Activated CD4-positive, alpha-beta T cell treated with anti-CD3 and anti-CD28 coated beads, Interleukin-2, amount 50 U/mL, for 4 hours (primary cell): ENCODE measurements at places on chromosomes 4 and X.

DNA sequence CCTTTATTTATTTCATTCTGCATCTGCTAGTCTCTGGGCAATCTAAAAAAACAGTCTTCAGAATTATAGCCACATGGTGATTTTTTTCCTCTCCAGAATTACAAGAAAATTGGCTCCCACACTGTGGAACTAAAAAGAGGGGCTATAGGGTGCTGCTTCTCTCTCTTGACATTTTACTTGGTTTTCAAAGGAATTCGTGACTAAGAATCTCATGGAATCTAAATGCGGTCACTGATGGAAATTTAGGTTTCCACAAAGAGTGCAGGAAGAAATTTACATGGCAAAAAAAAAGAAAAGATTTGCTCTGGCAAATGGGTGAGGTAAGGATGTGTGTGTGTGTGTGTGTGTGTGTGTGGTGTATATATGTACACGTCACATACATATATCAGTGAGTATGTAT is 10.2 kb downstream of the ATXN3L start:
- DNase-seq = no peak

DNA sequence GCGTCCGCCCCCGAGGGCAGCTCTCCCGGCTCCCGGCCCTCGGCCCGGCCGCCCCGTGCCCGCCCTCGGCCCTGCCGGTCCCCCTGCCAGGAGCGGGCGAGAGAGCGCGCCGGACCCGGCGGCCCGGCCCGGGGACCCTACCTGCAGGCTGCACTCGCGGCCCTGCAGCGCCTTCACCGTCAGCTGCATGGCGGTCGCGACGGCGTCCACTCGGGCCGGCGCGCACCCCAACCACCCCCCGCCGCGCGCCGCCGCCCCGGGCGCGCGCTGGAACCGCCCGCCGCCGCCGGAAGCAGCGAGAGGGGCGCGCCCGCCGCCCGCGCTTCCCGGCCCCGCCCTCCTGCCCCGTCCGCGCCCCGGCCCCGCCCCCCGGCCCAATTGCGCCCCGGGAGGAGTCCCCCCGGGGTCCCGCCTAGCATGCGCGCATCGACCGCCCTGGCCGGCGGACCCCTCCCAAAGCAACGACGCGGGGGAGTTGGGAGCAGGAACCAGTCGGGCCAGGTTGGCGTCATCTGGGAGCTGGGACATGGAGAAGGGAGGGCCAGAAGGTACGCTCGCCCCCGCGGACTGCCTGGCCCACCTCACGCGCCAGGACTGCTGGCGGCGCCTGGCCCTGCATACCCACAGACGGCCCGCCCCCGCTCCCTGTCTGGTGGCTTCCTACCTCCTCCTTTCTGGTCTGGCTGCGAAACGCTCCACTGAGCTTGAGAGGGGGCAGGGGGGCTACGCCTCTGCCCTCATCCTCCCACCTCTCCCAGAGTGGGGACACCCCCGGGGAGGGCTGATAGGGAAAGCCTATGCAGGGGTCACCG is at the start of gene UBL4A:
Gene UBL4A (minus strand): TSS at position 220 of the 812 bp plus-strand sequence. CDS start 31 bp downstream, at position 189.
- DNase-seq = peak; percentile 26

DNA sequence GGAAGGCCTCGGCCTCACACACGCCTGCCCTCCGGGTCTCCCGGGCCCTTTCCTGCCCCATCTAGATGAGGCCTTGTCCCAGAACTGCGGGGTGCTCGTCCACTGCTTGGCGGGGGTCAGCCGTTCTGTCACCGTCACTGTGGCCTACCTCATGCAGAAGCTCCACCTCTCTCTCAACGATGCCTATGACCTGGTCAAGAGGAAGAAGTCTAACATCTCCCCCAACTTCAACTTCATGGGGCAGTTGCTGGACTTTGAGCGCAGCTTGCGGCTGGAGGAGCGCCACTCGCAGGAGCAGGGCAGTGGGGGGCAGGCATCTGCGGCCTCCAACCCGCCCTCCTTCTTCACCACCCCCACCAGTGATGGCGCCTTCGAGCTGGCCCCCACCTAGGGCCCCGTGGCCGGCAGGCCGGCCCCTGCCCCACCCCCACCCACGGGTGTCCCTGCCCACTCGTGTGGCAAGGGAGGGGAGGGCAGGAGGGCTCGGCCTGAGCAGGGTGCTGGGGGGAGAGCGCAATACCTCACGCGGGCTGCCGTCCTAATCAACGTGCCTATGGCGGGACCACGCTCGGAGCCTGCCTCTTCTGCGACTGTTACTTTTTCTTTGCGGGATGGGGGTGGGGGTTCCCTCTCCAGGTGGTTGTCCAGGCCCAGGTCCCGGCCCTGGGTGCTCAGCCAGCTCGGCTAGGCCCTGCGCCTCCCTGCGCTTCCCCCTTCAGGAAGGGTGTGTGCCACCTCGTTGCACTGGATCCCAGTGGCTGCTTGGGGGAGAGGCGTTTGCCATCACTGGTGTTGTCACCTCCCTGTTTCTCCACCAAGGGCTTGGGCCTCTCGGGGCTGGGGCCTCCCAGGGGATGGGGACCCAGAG is 3.1 kb downstream of the DUSP9 start:
- no peak for DNase-seq

DNA sequence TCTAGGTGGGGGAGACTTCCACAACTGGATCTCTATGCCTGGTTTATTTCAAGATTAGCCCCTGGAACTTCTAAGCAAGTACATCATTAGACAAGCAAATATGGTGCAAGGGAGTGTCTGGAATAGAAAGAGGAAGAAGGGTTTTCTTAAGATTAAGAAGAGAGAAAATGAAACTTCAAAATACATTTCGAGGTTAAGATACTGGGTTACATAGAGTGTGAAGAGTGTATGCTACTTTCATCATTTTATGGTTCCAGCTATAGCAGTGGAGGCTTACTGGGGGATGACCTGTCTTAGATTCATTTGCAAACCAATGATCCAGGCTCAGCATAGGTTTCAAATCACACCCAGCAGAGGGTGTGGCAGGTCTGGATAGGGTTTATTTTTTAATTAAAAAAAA is 144.4 kb upstream of the GATB start:
- no peak for DNase-seq

DNA sequence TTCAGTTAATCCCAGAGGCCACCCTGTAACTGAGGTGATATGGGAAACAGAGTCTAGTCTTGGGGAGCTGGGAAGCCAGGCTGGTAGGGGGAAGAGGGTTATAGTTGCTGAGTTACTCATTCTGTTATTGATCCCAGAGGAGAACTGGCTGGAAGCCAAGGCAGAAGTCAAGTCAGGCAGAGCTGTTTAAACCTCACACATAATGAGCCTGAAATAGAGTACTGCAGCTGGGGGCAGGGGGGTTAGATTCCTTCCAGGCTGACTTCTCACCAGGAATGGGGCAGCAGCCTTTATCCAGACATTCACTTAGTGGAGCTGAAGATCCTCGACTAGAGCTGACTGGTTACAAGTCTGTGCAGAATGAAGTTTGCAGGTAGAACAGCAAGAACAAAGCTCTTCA is 144.9 kb downstream of the C4orf33 start:
- no peak for DNase-seq

GRCh38 chr4:156102411-156102810 is 148.7 kb upstream of the CTSO start:
- DNase-seq = no peak

- no peak for DNase-seq
Observed at GRCh38 chrX:78753571-78753970, 6.1 kb downstream of the LPAR4 start.

GRCh38 chr4:90476019-90476418 is 348.8 kb downstream of the CCSER1 start:
- DNase-seq = no peak

DNA sequence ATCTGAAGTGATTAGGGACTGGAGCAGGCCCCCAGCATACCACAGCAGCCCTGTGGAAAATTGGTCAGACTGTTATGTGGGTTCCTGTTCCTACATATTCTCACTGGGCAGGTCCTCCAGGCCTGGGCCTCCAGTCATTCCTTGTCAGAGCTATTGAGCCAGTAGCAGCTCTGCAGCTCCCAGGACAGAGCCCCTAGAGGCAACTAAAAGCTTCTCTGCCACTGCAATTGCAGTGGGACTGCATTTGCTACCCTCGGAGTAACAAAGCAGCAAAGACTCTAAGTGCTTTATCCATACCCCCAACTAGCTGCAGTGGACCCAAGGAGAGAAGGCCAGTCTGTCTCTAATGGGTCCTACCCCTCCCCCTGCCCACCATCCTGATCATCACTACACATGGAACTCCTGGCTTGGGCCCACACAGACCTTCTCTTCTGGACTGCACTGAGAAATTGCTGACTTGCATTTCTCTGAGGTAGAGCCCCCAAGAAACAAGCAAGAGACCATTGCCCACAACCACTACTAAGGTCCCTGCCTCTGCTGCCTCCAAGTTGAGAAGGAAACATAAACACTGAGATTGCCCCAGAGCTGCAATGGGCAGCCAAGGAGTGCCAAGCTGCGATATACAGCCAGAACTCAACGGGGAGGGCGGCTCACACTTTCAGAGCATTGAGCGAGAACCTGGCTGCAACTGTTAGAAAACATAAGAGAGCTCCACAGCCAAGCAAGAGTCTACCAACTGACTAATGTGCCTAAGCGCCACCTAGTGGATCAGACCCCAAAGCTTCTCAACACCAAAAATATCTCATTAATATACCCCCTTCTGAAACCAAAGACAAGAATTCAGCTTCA is 738.7 kb upstream of the NDST4 start:
- no peak for DNase-seq

GRCh38 chr4:168868044-168868781 is 141.8 kb downstream of the CBR4 start:
- DNase-seq = no peak

DNA sequence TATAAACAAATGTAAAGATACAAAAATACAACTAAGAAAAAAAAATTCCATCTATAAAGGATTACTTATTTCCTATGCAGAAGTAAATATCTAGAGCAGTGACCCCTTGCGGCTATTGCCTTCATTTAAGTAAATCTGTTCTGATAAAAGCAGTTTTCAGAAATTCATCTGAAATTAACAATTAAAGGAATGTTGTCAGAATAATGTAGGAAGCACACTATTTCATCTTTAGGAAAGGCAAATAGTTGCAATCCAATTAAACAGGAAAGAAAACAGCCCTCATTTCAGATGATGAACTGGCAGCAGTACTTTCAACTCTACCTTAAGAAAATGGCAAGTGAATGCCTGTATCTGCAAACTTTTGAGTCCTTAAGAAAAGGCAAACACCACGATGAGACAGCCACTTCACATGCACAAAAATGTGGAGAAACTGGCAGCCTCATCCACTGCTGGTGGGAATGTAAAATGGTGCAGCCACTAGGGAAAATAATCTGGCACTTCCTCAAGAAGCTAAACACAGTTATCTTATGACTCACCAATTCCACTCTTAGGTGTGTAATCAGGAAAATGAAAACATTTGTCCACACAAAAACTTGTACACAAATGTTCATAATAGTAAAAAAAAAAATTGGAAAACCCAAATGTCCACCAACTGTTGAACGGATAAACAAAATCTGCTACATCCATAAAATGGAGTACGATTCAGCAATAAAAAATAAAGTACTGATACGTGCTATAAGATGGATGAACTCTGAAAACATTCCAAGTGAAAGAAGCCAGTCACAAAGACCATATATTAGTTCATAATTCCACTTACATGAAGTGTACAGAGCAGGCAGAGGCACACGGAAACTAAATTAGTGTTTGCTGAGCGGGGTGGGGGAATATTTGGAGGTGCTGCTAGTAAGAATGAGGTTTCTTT is 2.0 kb upstream of the THAP9 start:
- DNase-seq = no peak

- no peak for DNase-seq
Observed at GRCh38 chr4:2893772-2894171, 50.1 kb downstream of the ADD1 start.

- DNase-seq = no peak
Observed at GRCh38 chr4:129264008-129264657, 168.2 kb downstream of the C4orf33 start.

DNA sequence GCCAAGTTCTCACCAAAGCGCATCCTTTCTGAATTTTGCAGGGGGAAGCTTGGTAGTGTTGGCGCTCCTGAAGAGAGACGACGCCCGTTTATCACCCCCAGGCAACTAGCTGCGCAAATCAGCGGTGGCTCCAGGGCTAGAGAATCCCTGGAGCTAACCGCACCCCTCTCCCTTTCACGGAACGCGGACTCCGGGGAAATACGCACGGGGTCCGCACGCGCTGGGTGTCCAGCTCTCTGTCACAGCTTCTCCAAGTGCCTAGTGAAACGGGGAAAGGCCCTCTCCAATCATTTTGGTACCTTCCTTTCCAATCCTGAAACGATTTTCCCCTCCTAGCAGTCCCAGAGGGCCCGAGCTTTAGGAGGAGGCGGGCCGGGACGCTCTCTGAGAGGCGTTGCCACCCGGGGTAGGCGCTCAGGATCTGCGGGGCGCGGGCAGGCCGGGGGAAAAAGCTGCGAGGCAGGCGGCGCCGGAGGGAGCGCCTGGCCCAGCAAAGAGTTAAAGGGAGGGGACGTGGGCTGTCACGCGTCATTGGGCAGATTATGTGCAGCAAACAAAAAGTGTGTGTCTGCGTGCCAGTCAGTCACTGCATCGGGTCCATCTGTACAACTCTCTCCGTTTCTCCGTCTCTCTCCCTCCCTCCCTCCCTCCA is at the start of gene PRDM8:
Gene PRDM8 (plus strand): TSS at position 582 of the 652 bp plus-strand sequence. CDS start 2,578 bp downstream, outside the sequence.
- no peak for DNase-seq

GRCh38 chr4:158020734-158021346 is 152.0 kb downstream of the GASK1B start:
- DNase-seq = no peak

DNA sequence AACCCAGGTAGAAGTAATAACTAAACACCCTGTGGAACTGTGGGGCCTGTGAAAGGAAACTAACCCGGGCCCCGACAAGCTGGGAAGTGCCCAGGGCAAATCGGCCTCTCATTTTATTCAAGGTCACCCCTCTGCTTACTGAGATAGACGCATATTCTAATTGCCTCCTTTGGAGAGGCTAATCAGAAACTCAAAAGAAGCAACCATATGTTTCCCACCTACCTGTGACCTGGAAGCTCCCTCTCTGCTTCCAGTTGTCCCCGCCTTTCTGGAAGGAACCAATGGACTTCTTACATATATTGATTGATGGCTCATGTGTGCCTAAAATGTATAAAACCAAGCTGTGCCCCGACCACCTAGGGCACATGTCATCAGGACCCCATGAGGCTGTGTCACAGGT is 23.1 kb upstream of the DHRSX start:
- DNase-seq = no peak

- no peak for DNase-seq
Observed at GRCh38 chr4:103374758-103375157, 176.6 kb upstream of the CENPE start.

- no peak for DNase-seq
Observed at GRCh38 chrX:79036157-79036880, 91.1 kb downstream of the P2RY10 start.

DNA sequence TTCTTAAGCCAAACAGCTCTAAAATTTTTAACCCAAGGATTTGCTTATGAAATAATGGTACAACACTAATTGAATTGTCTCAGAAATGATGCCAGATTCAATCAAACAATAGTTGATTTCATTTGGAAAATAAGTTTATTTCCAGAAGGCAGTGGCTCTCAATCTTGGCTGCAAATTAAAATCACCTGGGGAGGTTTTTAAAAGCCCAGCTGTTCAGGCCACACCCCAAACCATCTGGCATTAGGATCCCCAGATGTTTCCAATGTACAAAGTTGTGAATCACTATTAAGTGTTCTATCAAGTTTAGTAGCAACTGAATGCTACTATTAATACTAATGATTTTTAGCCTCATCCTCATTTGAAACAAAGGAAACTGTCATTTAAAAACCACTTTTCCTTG is 22.2 kb downstream of the TMEM184C start:
- DNase-seq = no peak
